ENCODE measurements at places on chromosomes 2 and 18.

DNA sequence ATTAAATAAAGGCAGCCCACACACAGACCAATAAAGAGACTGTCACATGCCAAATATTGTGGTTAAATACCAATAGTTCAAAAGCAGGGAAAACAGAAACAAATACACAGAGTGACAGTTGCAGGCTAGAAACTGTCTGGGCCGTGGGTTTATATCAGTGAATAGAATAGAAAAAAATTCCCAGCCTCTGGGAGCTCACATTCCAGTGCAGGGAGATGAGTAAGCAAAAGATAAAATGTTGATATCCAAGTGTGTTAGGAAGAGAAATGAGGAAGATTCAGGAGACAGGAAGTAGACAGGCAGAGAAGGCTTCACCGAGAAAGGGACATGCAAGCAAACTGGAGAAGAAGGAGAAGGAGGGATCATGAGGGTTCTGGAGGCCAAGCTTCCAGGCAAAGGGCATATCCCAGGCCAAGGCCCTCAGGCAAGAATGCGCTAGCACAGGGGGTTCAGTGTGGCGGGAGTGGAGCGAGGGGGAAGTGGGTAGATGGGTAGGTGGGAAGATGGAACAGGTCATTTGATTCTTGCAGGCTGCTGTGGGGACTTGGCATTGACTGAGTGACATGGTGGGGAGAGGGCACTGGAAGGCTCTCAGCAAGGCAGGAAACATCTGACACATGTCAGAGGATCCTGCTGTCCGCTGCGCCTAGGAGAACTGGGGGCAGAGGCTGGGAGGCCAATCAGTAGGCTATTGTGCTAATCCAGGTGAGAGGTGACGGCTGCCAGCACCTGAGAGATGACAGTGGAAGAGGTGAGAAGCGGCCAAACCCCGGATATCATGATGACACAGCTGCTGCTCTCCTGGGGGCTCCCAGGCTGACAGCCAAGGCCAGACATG, 89.2 kb downstream of the ZBTB7C start:
- no peak for DNase-seq

DNA sequence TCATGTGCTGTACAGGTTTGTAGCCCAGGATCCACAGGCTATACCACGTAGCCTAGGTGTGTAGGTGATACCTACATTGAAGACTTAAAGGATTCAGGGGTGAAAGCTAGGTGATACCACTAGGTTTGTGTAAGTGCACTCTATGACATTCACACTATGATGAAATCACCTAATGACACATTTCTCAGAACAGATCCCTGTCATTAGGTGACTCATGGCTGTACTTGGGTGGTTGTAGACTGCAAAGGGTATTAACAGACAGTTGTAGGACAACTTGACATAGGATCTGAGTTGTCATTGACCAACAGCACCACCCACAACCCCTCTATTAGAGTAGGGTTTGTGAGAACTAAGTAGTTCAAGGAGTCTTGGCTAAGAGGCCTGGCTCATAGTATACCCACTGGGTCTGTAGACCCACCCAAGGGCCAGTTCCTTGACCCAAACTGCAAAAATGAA, 27.7 kb upstream of the SMCHD1 start:
- DNase-seq, result no peak

GRCh38 chr18:7786569-7786968, 219.5 kb downstream of the PTPRM start:
- DNase-seq, result no peak

- peak; percentile 51 for DNase-seq
These were observed 18.6 kb downstream of the THADA start for GRCh38 chr2:43576981-43577892.
